ENCODE measurements at places on chromosomes 1 and 21. TPM values are rescaled to one million over a fixed set of nuclear protein-coding genes. Genes with fewer than 3 reads are reported as not detected.

GRCh38 chr21:34889320-34889675 is 159.8 kb downstream of the RUNX1 start:
- H3K27ac ChIP-seq: no peak overlapping the region
- peaks cover 87% of the 10 kb centered on the region for H3K27me3 ChIP-seq
- H3K36me3 ChIP-seq: no peaks in the 10 kb centered on the region
- peak overlapping the region; percentile 93 for H3K4me3 ChIP-seq
- H3K4me1 ChIP-seq: peaks cover 24% of the 10 kb centered on the region

DNA sequence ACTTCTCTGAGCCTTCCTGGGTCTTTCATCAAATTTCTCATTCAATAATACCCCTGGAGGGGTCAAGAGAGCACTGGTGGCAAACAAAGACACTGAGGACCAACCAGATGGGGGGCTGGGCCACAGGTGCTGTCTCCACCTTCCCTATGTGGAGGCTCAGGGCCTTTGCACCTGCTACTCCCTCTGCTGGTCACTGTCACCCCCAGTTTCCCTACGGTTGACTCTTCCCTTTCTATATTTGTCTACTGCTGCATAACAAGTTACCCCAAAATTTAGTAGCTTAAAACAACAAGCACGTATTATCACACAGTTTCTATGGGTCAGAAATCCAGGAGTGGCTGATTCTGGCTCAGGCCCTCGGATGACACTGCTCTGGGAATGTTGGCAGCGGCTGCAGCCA is 138.8 kb upstream of the RUNX3 start:
- H3K4me3 ChIP-seq: no peak overlapping the region
- H3K27ac ChIP-seq: no peak overlapping the region
- no peak for DNase-seq
- H3K27me3 ChIP-seq: peaks cover 4% of the 10 kb centered on the region
- H3K4me1 ChIP-seq: peaks cover 13% of the 10 kb centered on the region
- H3K36me3 ChIP-seq: no peaks in the 10 kb centered on the region

S1PR1 gene
- 20.9 TPM for total RNA-seq

OR10J1 gene
- total RNA-seq: not detected

DNA sequence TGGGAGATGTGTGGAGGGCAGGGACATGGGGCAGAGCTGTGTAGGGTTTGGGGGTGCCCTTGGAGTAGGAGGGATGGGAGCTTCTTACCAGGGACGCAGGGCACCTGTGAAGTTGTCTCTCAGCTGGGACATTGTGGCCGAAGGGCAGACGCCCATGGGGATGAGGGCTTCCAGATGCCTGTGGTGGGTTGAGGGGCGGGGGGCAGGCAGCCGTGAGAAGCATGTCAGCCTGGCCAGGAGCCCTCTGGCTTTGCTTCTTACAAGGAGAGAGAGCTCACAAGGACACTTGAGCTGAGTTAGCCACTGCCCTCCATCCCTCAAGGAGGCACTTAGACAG is 8.5 kb downstream of the A3GALT2 start:
- peaks cover 7% of the 10 kb centered on the region for H3K4me1 ChIP-seq
- no peak for DNase-seq
- H3K27me3 ChIP-seq: peaks cover 4% of the 10 kb centered on the region
- peaks cover 11% of the 10 kb centered on the region for H3K36me3 ChIP-seq
- H3K27ac ChIP-seq: no peak overlapping the region

- H3K36me3 ChIP-seq: no peaks in the 10 kb centered on the region
- H3K4me1 ChIP-seq: no peaks in the 10 kb centered on the region
- peaks cover 3% of the 10 kb centered on the region for H3K27me3 ChIP-seq
- no peak overlapping the region for H3K4me3 ChIP-seq
- no peak overlapping the region for H3K27ac ChIP-seq
Observed at GRCh38 chr1:176765608-176766007, 302.6 kb downstream of the PAPPA2 start.

ORC1 gene
- 36.9 TPM for total RNA-seq

GRCh38 chr1:35191429-35192055 is 1.4 kb downstream of the SFPQ start:
- H3K4me1 ChIP-seq: peaks cover 60% of the 10 kb centered on the region
- H3K27ac ChIP-seq: peak overlapping the region; percentile 93
- H3K27me3 ChIP-seq: peaks cover 15% of the 10 kb centered on the region
- no peak for DNase-seq

GRCh38 chr1:201890223-201890622 is 1.5 kb downstream of the SHISA4 start:
- no peak overlapping the region for H3K27ac ChIP-seq
- H3K4me1 ChIP-seq: peaks cover 26% of the 10 kb centered on the region
- peaks cover 10% of the 10 kb centered on the region for H3K27me3 ChIP-seq
- H3K36me3 ChIP-seq: no peaks in the 10 kb centered on the region
- H3K4me3 ChIP-seq: peak overlapping the region; percentile 86

DNA sequence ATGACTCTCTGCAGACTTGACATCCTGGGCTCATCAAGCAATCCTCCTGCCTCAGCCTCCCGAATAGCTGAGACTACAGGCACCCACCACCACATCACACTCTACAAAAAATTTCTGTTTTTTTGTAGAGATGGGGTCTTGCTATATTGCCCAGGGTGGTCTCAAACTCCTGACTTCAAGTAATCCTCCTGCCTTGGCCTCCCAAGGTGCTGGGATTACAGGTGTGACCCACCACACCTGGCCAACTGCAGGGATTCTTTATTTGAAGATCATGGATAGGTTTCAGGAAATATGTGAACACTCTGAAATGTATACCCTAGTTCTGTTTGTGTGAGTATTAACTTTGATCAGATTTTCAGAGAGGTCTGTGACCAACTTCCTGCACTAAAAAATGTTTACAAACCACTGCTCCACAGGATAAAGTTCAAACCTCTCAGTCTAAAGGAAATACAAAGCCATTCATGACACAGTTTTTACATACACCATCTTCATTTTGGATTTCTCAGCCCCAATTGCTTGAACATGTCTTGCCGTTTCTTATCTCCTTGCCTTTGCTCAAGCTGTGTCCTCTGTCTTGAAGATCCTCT is 252.3 kb upstream of the FGGY start:
- no peak for DNase-seq
- no peaks in the 10 kb centered on the region for H3K27me3 ChIP-seq
- H3K4me1 ChIP-seq: no peaks in the 10 kb centered on the region
- no peaks in the 10 kb centered on the region for H3K36me3 ChIP-seq

GRCh38 chr1:15788624-15789301 is 18.7 kb downstream of the UQCRHL start:
- H3K36me3 ChIP-seq: no peaks in the 10 kb centered on the region
- no peak for DNase-seq
- H3K4me1 ChIP-seq: peaks cover 4% of the 10 kb centered on the region
- no peak overlapping the region for H3K27ac ChIP-seq

OR6K3 gene
- not detected for total RNA-seq

LENEP gene
- total RNA-seq: 1.9 TPM

DNA sequence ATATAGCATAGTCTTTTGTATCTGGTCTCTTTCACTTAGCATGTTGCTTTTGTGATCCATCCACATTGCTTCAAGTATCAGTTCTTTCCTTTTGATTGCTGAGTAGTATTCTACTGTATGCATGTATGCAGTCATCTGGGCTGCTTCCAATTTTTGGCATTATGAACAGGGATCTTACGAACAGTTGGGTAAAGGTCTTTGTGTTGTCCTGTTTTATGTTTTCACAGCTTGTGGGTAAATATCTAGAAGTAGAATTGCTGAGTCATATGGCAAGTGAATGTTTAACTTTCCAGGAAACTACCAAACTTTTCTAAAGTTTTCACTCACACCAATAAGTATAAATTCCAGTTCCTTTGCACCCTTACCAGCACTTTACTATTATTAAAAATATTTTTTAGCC is 60.9 kb downstream of the LHX4 start:
- H3K4me3 ChIP-seq: no peak overlapping the region
- no peaks in the 10 kb centered on the region for H3K27me3 ChIP-seq
- no peak for DNase-seq
- H3K27ac ChIP-seq: no peak overlapping the region

DNA sequence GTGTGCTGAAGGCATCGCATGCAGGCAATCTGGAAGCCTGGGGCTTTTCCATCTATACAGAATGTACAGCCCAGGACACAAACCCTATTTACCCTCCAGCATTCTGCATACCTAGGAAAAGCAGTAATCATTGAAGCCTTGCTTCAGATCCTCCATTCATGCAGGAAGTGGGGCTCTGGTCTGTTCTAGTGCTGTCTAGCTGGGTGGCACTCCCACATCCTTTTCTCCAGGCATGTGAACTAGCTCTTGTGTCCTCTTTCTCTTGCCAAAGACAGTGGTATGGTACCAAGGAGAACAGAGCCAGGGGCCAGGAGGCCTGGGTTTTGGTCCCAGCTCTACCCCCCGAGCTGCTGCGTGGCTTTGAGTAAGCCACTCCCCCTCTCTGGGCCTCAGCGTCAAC is 21.7 kb downstream of the LRP8 start:
- H3K36me3 ChIP-seq: no peaks in the 10 kb centered on the region
- DNase-seq: no peak

TGFBR3 gene
- total RNA-seq: 14.7 TPM

DNA sequence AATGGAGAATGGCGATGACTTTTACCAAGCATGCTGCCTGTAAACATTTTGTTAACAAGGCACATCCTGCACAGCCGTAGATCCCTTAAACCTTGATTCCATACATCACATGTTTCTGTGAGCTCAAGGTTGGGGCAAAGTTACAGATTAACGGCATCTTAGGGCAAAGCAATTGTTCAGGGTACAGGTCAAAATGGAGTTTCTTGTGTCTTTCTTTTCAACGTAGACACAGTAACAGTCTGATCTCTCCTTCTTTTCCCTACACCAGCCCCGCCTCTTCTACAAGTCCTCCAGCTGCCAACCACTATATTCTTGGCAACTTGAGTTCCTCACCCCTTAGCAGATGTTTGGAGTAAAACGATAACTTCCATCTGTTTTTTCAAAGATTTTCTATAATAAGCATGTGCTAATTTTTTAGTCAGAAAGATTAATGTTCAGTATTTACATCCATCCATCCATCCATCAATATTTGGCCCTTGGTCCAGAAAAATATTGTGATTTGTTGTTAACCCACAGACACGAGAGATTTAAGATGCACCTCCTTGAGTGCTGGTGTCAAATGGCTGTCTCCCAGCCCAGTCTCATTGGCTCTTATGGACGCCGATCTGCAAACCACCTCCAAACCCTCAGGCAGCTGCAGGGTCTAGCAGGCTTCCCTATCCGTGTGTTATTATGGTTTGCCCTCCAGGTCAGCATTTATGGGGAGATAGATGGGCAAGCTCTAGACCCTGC is 3.8 kb downstream of the DNALI1 start:
- H3K27ac ChIP-seq: no peak overlapping the region
- peak overlapping the region; percentile 33 for H3K4me3 ChIP-seq
- H3K36me3 ChIP-seq: peaks cover 16% of the 10 kb centered on the region

- no peaks in the 10 kb centered on the region for H3K27me3 ChIP-seq
- no peak for DNase-seq
- no peaks in the 10 kb centered on the region for H3K36me3 ChIP-seq
Observed at GRCh38 chr1:72896256-72896655, 613.9 kb upstream of the NEGR1 start.

DNA sequence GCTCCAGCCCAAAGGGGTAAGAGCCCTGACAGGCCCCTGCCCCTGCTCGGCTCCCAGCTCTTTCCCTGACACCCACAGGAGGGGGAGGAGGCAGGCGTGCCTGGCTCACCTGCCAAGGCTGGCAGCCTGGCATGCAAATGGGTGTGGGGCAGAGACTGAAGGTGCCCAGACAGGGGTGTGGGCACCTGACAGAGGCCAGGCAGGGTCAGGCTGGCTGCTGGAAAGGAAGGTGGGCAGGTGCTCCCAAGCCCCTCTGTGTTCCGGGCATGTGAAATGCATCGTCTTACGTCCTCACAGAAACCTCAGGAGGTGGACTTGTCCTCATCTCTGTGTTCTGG is 19.4 kb upstream of the CASZ1 start:
- H3K27me3 ChIP-seq: peaks cover 14% of the 10 kb centered on the region
- no peak overlapping the region for H3K4me3 ChIP-seq

LCE3E gene
- total RNA-seq: not detected

- H3K4me3 ChIP-seq: no peak overlapping the region
- no peaks in the 10 kb centered on the region for H3K36me3 ChIP-seq
- H3K4me1 ChIP-seq: peaks cover 4% of the 10 kb centered on the region
- no peaks in the 10 kb centered on the region for H3K27me3 ChIP-seq
- DNase-seq: no peak
Observed at GRCh38 chr1:214108097-214108446, 120.3 kb downstream of the PROX1 start.

DNA sequence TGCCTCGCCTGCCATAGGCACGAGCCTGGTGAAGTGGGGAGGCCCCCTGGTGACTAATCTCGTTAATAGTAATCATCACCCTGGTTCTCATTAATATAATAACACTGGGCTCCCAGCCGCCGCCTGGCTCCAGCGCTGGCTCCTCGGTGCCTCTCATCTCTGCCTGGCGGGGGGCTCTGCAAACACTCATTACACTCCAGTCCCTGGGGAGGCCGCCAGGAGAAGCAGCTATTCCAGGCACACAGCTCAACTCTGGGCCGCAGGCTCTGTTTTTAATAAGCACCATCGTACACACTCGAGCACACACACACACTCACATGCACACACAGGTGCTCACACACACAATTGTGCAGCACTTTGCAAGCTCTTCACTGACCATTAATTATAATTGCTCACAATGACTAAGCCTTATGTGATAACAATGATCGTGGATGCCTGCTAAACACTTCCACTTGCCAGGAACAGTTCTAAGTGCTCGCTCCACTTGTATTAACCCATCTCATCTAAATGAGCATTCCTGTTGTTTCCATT is 52.2 kb downstream of the SDC3 start:
- DNase-seq: no peak
- H3K4me3 ChIP-seq: no peak overlapping the region
- H3K36me3 ChIP-seq: no peaks in the 10 kb centered on the region

GRCh38 chr1:180103819-180104218 is 50.9 kb upstream of the QSOX1 start:
- H3K27me3 ChIP-seq: no peaks in the 10 kb centered on the region
- H3K36me3 ChIP-seq: peaks cover 13% of the 10 kb centered on the region
- H3K27ac ChIP-seq: no peak overlapping the region

DNA sequence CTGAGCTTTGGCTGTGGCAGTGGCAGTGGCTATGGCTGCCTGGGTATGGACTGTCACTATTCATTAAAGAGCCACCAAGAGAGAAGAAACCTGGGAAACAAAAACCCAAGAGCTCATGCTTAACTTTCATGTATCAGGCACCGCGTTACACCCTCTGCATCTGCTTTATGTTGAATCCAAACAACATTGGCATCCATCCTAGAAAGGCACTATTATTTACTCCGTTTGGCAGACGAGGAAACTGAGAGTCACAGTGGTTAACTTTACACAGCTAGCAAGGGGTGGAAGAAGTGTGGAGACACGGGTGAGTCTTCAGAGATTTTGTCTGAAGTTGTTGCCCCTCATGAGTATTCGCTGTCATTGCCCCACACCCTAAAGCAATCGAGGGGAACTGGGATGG is 63.8 kb downstream of the PLXNA2 start:
- H3K27me3 ChIP-seq: no peaks in the 10 kb centered on the region
- H3K36me3 ChIP-seq: no peaks in the 10 kb centered on the region
- H3K4me1 ChIP-seq: peaks cover 73% of the 10 kb centered on the region
- H3K27ac ChIP-seq: no peak overlapping the region
- DNase-seq: no peak

EPS8L3 gene
- total RNA-seq: not detected

LBR gene
- total RNA-seq: 168 TPM
